ENCODE measurements at places on chromosomes 3 and 15.

GRCh38 chr3:172203522-172204258 lies 164.3 kb downstream of the FNDC3B start:
- no peak for DNase-seq

GRCh38 chr15:52567871-52568600 lies 794 bp downstream of the ARPP19 start:
- peak; percentile 34 for DNase-seq

GRCh38 chr3:172009803-172010202 lies 29.6 kb upstream of the FNDC3B start:
- DNase-seq, result no peak

- no peak for DNase-seq
Measured at GRCh38 chr3:194187233-194187944, 51.4 kb downstream of the HES1 start.

DNA sequence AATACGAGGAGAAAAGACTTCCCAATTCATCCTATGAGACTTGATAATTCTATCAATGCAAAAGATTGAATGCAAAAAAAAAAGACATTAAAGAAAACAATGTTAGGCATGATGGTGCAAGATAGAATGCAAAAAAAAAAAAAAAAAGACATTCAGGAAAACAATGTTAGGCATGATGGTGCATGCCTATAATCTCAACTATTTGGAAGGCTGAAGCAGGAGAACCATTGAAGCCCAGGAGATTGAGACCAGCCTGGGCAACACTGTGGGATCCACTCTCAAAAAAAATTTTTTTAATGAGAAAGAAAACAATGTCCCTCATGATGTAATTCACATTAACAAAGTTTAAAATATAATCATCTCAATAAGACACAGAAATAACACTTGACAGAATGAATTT lies 75.9 kb downstream of the MYO9A start:
- DNase-seq, result no peak

DNA sequence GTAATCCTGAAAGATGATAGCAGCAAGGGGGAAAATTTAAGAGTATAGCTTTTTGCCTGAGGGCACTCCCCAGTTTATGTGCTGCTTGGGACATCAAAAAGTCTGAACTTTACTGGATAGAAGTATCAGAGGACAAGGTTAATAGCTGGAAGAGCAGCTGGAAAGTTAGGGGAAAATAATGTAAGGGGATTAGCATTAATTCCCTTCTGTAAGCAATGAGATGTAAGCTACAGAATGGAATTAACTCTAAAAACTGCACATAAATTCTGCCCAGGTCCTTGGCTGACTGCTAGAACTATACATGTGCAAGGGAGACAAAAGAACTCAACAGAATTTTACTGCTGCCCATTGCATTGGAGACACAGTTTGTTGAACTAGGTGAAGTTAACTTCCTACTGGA lies 55.6 kb downstream of the ATP11B start:
- DNase-seq, result no peak

DNA sequence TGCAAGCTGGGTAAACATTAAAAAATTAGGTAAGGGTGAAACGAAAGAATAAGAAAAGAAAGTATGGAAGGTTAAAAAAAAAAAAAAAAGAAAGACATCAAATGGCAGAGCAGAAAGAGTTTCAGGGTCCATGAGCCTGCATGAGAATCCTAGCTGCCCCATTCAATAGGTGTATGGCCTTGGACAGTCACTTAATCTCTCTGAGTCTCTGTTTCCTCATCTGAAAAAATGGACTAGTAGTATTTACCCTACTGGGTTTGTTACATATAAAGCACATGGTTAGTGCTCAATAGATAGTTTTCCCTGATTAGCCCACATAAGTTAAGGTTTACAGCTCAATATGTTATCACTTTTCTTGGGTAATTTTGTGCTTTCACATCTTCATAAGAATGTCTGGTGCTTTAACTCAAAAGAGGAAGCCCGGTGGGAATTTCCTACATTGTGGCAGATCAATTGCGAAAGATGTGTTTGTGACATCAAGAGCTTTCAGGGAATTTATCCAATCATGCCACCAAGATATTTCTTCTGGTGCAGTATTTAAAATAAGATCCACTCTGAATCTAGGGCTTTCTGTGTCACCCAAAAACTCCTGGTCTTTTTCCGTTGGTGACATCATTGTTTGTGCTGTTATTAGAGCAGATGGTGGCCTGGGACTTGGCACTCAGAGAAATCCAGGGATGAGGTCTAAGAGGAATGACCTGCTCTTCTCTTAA lies 57.2 kb upstream of the UBE2E1 start:
- no peak for DNase-seq

DNA sequence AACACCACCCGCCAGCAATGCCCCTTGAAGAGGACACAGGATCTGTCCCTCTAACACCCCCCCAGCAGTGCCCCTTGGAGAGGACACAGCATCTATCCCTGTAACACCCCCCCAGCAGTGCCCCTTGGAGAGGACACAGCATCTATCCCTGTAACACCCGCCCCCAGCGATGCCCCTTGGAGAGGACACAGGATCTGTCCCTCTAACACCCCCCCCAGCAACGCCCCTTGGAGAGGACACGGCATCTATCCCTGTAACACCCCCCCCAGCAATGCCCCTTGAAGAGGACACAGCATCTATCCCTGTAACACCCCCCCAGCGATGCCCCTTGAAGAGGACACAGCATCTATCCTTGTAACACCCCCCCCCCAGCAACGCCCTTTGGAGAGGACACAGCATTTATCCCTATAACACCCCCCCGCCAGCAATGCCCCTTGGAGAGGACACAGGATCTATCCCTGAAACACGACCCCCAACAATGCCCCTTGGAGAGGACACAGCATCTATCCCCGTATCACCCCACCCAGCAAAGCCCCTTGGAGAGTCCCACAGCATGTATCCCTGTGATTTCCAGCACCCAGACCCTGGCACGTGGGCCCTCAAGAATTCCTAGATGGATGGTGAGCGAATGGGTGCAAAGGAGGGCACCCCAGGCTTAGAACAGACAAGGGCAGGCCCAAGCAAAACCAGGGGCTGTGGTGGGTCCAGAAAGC lies 26.9 kb downstream of the TNK2 start:
- no peak for DNase-seq

DNA sequence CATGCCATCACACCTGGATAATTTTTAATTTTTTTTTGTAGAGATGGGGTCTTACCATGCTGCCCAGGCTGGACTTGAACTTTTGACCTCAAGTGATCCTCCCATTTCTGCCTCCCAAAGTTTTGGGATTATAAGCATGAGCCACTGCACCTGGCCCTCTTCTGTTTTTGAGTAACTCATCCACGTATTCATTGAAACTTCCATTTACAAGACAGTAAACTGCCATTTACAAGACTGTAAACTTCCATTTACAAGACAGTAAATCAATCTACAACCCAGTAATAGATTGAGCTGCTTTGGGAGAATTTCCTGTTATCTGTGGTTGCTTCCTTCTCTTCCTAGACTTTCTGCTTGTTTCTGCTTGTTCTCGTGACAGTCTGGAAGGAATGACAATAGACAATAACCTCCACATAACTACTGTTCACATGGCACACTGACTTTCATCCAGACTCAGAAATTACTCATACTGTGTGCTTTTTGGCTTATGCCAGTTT lies 114.7 kb upstream of the CCNL1 start:
- DNase-seq, result no peak

GRCh38 chr15:67082007-67082536 lies 16.7 kb downstream of the SMAD3 start:
- DNase-seq, result peak; percentile 82

GRCh38 chr3:120440001-120440703 lies 10.6 kb downstream of the FSTL1 start:
- no peak for DNase-seq

DNA sequence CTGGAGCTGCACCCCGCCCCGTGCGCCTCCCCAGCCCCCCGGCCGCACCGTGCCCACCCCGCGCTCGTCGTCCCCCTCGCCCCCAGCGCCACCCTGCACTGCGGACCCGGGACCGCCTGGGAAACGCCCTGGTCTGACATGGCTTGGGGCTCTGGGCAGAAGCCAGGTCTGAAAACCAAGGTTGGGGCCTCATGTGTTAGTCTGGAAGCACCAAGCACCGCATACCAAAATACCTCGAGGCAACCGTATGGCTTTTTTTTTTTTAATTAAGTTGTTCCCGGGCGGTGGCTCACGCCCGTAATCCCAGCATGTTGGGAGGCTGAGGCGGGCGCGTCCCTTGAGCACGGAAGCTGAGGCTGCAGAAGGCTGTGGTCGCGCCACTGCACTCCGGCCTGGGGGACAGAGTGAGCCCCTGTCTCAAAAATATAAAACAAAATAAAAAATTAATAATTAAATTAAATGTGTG lies 91.5 kb upstream of the CHD2 start:
- peak; percentile 45 for DNase-seq

DNA sequence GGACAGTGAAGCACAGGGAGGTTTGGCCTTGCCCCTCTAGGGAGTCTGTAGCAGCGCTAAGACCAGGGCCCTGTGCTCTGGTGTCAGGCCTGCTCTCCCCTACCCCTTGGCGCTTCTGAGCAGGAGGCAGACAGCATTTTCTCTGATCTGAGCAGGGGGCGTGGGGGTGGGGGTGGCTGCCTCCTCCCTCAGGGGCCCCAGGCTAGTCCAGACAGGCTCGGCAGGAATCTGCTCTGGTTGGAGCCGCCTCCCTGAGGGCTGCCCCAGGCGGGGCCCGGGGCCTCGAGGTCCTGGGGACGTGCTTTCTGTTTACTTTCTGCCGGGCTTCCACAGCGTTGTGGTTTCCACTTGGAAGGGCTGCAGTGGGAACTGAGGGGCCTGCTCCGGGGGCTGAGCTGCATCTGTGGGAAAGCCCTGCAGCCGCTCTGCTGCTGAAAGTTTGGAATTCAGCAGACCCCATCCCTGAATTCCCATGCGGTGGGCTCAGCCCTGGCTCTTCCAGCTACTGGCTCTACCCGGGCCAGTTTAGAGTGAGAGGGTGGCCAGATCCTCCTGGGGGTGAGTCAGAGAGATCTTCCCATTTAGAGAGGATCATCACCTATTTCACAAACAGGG lies 105.4 kb downstream of the LINGO1 start:
- DNase-seq, result no peak

GRCh38 chr3:49721596-49721895 lies 2.1 kb upstream of the AMIGO3 start:
- no peak for DNase-seq

DNA sequence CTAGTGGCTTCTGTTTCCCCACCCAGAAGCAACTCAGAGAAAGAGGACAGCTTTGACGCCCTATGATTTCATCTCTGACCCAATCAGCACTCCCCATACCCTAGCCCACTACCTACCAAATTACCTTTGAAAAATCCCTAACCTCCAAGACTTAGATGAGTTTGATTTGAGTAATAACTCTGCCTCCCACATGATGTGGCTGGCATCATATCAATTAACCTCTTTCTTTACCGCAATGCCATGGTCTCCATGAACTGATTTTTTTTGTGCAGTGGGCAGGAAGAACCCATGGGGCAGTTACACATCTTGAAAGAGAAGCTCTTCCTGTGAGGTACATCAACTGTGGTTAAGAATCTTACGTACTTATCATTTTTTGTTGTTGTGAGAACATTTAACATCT lies 25.5 kb upstream of the APOD start:
- DNase-seq, result peak; percentile 83

DNA sequence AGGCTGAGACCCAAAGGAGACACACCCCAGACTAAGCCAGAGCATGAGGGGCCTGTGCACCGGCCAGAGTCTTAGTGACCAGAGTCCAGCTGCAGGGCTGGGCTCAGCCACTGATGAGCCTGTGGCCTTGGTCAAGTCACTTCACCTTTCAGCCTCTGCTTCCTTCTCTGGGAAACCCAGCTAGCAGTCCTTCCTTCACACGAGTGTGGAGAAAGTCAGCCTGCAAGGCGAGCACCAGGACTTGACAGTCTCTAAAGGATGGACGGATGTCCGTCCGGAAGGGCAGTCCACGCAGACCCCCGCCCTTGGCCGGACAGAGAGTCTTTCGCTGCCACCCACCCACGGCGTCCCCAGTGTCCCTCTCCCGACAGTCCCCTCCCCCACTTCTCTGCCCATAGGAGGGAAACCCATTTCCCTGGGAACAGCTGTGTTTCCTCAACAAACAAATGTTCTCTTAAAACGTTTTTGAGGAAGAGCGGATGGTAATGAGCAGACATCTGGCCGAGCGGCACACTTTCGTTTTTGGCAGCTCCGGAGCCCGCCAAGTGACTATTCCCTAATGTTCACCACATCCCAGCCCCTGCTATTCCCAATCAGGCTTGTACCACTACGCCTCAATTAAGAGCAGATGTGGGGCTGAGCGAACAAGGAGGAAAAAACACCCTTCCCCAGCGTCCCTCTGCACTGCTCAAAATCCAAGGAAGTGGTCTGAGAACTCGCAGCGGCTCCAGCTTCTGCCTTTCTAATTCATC lies 129.1 kb upstream of the SMAD3 start:
- no peak for DNase-seq

GRCh38 chr15:78382114-78382880 lies 42.1 kb downstream of the CRABP1 start:
- DNase-seq, result no peak

DNA sequence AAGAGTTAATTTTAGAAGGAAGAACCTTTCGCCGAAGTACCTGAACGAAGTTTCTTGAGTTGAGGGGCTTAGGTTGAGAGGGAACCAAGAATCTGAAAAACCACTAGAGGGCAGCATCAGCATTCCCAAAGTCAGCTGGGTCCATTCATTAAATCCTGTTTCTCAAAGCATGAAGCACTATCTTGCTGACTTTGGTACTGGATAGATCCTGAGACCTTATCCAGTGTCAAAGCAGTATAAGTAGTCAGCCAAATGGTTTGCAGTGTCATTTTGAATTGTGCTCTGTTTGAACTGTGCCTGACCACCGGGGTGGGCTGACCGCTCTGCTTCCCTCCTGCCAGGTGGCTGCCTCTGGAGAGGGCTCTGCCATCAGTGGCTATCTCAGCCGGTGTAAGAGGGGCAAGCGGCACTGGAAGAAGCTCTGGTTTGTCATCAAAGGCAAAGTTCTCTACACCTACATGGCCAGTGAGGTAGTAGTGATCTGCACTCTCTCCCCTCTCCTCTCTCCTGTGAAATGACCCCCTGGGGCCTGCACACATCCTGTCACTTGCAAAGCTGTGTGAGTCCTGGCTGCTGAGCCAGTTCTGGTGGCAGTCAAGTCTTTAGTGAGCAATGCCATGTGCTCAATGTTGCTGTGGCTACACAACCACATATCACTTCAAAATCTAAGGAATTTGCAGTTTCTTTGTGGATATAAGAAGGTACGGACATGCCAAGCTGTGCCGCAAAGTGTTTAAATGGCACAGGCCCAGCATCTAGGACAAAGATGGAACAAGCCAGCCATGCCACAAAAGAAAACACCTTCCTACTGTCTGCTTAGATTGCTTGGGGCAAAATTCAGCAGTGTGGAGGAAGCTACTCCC lies 21.4 kb upstream of the NR2C2 start:
- peak; percentile 41 for DNase-seq

DNA sequence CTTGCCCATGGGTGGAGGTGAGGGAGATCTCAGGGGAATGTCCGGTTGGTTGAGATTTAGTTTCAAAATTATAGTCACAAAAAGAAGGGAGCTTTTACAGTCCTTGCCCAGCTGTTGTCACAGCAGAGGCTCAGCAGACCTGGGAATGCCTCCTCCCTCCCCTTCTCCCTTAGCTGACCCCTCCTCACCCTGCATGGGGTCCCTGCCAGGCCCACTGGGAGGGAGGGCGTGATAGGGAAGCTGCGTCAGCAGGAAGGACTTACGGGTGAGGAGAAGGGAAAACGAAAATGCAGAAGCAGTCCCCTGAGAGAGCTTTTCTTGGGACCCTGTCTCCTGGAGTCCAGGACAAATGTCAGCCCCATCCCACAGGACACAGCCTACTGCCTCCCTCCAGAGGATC lies 18.9 kb downstream of the SCN5A start:
- no peak for DNase-seq

- no peak for DNase-seq
Measured at GRCh38 chr3:64813326-64813725, 125.5 kb upstream of the ADAMTS9 start.

- DNase-seq, result no peak
Measured at GRCh38 chr3:65334045-65334665, 646.4 kb upstream of the ADAMTS9 start.
